Neural progenitor cell (in vitro differentiated cells): ENCODE measurements at places on chromosomes 3 and 15.

DNA sequence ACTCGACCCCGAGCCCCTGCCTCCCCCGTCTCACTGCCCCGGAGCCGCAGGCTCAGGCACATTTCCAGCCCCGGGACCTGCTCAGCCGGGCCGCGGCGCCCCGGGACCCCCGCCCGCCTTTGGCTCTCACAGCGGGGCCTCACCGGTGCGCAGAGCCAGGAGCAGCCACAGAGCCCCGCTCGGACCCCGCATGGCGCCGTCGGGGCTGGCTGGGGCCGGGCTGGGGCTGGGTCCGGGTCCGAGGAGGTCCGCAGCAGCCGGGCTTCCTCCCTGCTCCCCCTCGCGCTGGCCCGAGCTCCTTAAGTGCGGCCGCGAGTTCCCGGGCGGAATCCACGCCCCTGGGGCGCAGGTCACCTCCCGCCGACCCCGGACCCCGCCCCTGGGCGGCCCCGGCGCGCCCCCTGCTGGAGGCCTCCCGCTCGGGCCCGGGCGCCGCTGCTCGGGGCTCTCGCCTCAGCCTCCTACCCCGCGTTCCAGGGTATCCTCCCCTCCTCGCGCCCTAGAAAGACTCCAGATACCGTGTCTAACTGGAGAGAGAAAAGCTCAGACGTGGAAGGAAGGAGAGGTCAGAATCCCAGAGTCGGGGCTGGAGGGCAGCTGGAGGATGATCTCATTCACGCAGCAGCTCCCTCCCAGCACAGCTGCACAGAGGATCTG is at the start of gene MELTF:
Gene MELTF (minus strand): TSS at position 307 of the 657 bp plus-strand sequence. CDS start 115 bp downstream, at position 192.
- peak; percentile 88 for DNase-seq

- DNase-seq, result no peak
These were observed 27.1 kb upstream of the MGLL start for GRCh38 chr3:127849368-127849767.

DNA sequence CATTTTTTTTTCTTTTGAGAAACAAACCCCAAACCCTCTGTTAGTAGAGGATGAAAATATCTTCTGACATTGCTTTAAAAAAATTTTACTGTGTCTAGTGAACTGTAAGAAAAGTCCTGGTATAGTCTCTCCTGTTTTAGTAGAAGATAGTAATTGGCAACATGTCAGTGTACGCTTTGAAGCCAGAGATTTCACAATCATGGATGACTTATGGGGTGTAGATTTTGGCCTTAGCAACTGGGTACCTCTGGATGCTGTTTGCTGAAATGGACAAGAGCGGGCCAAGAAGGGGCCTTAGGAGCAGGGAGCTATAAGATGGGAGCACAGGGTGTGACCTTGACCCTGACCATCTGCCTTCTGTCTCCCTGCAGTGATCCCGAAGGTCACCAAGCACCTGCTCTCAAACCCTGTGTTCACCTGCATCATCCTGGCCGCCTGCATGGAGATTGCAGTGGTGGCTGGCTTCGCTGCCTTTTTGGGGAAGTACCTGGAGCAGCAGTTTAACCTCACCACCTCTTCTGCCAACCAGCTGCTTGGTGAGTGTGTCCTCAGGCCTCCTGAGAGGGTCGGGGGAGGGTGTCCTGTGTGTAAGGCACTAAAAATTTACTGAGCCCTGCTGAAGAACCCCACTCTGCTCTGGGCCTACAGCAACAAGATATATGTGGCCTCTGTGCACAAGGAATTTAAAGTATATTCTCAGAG is 266.7 kb downstream of the SLCO3A1 start:
- DNase-seq, result no peak

DNA sequence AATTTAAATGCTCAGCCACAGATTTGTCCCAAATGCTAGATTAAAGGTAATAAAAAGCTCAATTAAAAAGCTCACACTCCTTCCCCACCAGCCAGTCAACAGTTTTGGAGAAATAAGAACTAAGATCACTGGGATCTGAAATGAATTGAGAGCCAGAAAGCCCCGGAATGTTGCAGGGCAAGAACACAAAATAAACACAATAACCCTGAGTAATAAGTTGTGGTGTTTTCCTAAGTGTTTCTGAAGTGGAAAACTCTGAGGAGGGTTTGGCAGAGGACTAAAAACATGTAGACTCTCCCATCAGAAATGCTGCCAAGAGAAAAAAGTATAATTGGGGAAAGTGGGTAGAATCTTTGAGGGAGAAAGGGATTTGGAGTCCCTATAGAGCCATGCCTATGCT is 127.8 kb downstream of the ABI3BP start:
- no peak for DNase-seq

DNA sequence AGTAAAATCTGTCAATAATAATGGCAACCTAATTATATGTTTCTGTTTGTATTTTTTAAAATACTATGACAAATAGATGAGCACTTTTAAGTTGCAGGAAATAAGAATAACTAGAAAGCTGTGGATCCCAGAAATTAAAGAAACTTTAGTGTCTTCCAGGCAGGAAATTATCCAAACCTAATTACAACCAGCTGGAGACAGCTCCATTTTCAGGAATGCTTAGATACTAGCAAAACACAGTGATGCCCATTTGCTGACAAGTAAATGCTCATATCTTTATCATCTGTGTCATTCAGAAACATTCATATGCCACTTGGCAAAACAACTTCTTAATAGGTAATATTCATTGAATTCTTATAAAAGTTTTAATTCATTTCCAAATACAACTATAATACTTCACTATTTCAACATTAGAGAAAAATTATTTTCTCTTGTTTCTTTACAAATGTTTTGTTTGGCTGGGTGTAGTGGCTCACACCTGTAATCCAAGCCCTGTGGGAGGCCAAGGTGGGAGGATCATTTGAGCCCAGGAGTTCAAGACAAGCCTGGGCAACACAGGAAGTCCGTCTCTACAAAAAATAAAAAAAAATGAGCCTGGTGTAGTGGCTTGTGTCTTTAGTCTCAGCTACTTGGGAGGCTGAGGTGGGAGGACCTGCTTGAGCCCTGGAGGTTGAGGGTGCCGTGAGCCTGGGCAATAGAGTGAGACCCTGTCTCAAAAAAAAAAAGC is 169.1 kb upstream of the TSPAN3 start:
- DNase-seq, result no peak

DNA sequence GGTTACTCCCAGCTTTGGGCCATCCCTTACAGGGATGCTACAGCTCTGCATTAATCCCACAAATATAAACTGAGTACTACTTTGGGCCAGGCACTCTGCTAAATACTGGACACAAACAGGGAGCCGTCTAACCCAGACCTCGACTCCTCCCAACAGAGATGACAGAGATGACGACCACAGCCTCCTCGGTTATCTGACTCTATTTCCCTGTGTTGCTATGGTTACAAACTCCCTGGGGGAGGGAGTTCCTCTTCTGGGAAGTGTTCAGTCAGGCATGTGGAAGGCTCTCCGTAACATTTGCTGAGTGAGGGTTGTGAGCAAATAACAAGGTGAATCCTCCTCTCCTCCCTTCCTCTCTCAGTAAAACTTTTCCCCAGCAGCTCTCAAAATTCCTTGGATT is 6.7 kb upstream of the CMTM7 start:
- peak; percentile 68 for DNase-seq

- DNase-seq, result no peak
These were observed 8.2 kb downstream of the RUBCN start for GRCh38 chr3:197728487-197728886.

- no peak for DNase-seq
These were observed 6.7 kb downstream of the CISH start for GRCh38 chr3:50604628-50605588.

- no peak for DNase-seq
These were observed 228.1 kb downstream of the ADAMTS9 start for GRCh38 chr3:64459711-64460110.

- no peak for DNase-seq
These were observed 64.2 kb downstream of the TNIK start for GRCh38 chr3:171396048-171396447.

- DNase-seq, result peak; percentile 92
These were observed 5.0 kb upstream of the FEZF2 start for GRCh38 chr3:62378311-62378789.

DNA sequence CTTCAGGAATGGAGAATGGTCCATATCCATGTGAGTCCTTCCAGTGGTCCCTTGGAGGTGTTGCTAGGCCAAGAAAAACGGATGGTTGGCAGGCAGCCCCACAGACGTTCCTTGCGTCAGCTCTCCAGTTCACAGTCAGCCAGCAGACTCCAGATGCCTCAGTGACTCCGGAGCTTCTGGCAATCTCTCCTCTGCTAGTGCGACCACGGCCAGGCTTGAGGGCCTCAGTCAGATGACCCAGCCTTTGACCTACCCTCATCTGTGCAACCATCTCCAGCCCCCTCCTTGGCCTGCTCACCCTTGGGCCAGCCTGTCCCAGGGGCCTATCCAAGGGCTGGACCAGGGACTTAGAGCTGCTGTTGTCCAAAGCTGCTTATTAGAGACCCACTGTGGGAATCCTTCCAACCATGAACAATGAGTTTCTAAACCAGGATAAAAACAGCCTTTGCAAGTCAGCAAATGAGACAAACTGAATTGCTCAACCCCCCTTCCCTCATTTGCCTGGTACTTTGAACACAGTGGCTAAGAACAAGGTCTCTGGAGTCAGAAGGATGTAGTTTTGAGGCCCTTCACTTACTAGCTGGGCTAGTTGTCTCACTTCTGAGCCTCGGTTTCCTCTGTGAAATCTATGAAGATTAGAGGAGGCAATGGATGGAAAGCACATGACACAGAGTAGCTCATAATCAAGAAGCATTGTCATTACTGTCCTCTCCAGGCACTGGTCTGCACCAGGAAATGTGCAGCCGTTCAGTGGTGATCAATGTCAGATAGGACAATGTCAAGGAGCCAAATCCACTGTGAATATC is 44.8 kb downstream of the ANP32A start:
- peak; percentile 26 for DNase-seq

DNA sequence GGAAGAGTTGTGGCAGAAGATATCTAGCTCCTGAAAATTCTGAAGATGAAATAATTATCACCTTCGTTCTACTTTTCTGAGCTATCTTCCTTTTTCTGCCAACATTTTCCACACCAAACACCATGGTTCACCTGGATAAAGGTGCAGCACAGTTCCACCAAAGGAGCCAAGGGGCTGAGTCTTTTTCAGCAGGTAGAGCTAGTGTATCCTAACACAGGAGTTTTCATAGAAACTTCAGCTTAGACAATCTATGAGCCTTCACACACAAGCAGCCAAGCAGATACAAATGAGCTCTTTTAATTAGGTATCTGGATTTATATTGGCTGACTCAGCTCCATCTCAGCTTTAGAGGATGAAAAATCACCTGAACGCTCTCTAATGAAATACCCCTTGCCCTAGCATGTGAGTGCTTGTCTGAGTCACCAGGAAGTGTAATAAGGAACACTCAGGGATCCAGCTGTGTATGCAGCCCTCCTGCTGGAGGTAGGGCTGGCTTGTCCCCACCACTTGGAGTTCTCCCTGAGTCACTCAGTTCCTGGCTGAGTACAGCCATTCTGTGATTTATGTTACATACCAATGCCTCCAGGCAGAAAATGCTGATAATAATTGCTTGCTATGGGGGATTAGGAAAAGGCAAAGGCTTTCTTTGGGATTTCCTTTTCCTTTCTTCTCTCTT is 385.7 kb downstream of the LSAMP start:
- peak; percentile 29 for DNase-seq

- no peak for DNase-seq
These were observed 60.6 kb downstream of the THRB start for GRCh38 chr3:24433838-24434591.

- DNase-seq, result no peak
These were observed 46.8 kb upstream of the MCF2L2 start for GRCh38 chr3:183475016-183475763.
